CD8-positive, alpha-beta memory T cell (primary cell): ENCODE measurements at places on chromosomes 5 and 9. TPM values are rescaled to one million over a fixed set of nuclear protein-coding genes. Genes with fewer than 3 reads are reported as not detected.

- H3K4me1 ChIP-seq = no peaks in the 10 kb centered on the region
- H3K4me3 ChIP-seq = no peak overlapping the region
- no peak for DNase-seq
- H3K27ac ChIP-seq = no peak overlapping the region
- H3K27me3 ChIP-seq = no peaks in the 10 kb centered on the region
Observed at GRCh38 chr9:84829471-84829870, 159.9 kb downstream of the NTRK2 start.

GRCh38 chr9:15140051-15140450 lies 167.0 kb downstream of the TTC39B start:
- no peaks in the 10 kb centered on the region for H3K36me3 ChIP-seq
- H3K27me3 ChIP-seq = no peaks in the 10 kb centered on the region
- no peak for DNase-seq

GAS1 gene
- total RNA-seq = 0.42 TPM

CKMT2 gene
- total RNA-seq = not detected

OBP2B gene
- not detected for total RNA-seq
